ENCODE measurements at places on chromosomes 16 and 17. TPM values are rescaled to one million over a fixed set of nuclear protein-coding genes. Genes with fewer than 3 reads are reported as not detected.

Gene MSI2
- 20.9 TPM for polyA plus RNA-seq

DNA sequence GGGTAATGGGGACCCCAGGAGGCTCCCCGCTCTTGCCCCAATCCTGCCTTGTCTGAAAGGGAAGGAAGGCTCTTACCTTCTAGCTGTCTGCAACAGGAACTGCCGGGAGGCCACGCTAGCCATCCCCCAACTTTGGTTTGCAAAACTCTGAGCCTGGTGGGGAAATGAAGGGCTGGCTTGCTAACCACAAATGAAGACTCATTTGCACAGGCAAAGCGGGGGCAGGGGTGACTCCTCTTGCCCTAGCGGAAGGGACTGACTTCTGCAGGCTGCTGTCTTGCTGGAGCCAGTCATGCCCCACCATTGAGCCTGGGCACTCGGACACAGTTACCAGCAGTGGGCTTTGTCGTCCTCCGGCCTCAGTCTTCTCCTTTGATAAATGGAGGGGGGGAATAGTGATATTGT, 52.6 kb downstream of the PLCG2 start:
- no peak for DNase-seq

GRCh38 chr16:69894676-69895075, 56.5 kb upstream of the CLEC18A start:
- no peak for DNase-seq

Gene CXCL16
- 6.1 TPM for polyA plus RNA-seq

Gene KIF19
- 0.11 TPM for polyA plus RNA-seq

GRCh38 chr17:49508061-49508865, 13.2 kb downstream of the NGFR start:
- DNase-seq = no peak

- DNase-seq = no peak
These were observed 4.8 kb downstream of the SPATA2L start for GRCh38 chr16:89696670-89697128.

Gene KRTAP16-1
- polyA plus RNA-seq = not detected

GRCh38 chr16:68728523-68728922, 8.6 kb upstream of the CDH1 start:
- no peak for DNase-seq

Gene TP53TG3B
- polyA plus RNA-seq = not detected

- no peak for DNase-seq
These were observed 14.4 kb downstream of the SNN start for GRCh38 chr16:11682655-11683096.

Data from endothelial cell of umbilical vein (primary cell).